Activated T-cell treated with anti-CD3 and anti-CD28 coated beads, Interleukin-2, amount 50 U/mL, for 48 hours (primary cell): ENCODE measurements at places on chromosomes 7 and 10.

DNA sequence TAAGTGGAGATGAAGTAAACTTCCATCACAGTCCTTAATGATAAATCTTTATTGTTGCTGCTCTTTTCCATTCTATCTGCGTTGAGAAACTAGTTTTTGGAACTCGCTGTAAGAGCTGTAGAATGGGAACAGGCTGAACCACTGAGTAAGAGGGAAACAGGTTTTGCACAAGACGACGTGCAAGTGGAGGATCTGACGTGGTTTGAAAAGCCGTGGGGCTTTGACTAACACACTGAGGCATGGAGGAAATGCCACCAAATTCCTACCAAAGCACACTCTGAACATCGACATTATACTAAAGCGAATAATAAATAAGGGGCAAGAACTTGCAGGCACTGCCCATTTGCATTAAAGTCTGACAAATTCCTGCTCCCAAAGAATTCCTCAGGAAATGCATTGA is 160.6 kb downstream of the KLF6 start:
- DNase-seq = no peak

DNA sequence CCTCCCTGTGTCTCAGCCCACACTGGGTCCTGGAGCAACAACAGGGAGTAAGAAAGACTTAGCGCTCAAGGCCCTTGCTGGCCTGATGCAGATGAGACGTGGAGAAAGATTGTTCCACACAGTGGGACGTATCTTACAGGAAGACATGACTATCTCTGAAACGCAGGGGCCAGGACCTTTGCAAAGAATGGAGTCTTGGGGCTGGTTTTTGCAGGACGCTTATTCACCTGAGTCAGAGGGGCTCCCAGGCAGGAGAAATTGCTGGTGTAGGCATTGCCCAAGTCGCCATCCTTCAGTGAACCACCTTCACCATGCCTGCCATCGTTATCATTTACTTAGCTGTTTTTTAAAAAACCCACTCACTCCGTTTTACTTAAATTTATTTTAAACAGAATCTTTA is 11.8 kb upstream of the GDF10 start:
- peak; percentile 10 for DNase-seq

DNA sequence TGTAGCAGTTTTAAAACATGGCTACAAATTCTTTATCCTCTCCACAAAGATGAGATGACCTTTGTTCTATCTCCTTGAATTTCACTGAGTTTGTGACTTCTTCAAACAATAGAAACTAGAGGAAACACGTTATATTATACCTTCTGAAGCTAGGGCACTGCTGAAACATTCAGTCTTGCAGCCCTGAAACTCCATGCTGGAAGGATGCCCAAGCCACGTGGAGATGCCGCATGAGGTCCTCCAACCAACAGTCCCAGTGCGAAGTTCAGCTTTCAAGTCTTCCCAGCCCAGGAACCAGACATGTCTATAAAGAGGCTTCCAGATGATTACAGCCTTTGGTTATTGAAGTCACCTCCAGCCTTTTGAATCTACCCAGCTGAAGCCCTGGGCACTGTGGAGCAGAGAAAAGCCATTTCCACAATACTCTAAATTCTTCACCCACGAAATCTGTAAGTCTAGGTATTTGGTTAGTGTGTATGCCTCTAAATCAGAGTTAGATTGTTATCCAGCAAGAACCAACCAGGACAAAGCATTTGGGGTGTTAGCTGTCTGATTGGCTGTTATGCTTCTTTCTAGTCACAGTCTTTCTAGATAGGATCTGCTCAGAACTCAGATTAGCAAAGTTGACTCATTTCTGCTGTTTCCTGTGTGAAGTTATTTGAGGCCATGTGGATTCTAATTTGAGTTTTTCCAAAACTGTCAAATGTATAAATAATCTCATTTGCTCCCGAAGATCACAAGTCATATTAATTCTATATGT is 186.5 kb upstream of the TMEM72 start:
- DNase-seq = no peak

DNA sequence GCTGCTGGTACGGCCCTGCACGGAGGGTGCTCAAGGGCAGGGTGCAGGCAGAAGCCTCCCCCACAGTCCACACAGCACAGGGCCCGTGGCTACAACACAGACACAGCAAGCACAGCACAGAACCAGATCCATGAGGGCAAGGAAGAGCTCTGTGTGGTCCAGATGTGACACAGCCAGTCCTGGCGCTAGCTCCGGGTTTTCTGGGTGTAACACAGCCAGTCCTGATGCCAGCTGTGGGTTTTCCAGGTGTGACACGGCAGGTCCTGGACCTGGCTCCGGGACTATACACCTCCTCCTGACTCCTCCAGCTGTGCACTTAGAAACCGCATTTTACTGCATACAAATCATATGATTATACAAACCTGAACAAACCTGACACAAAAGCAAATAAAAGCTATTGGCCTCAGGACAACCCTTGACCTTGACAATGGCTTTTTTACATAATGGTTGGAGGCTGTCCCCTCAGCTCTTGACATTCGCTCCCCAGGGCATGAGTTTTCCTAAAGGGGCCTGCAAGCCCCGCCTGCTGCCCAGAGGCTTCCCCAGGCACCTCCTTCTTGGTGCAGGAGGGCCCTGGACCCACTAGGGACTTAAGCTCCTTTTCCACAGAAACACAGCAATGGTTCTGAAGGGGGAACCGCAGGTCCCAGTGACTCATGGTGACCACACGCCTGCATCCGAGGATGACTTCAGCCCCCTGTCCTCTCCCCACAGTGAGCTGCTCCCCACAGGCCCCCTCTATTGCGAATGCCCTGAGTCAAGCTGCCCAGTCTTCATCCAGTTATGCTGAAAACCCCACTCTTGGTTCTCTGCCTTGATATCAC is 209.6 kb downstream of the PTPRN2 start:
- no peak for DNase-seq

DNA sequence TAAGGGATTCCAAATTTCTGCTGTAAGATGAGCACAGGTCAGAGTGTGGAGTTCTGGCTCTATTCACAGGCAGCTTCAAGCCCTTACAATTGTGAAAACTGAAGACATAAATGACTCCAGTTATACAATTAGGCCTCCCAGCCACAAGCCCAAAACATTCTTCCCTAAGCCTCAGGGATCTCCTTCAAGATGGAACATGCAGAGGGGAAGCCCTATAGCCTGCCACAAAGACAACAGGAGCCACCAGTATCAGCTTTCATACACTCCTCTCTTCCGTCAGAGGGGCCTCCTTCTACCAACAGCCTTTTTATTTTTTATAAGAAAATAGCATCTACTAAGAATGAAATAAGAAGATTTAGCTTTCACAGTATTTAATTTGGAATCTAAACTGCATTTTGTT is 46.5 kb downstream of the DLD start:
- no peak for DNase-seq

GRCh38 chr7:5774790-5775189 is 6.7 kb downstream of the RNF216 start:
- peak; percentile 49 for DNase-seq

DNA sequence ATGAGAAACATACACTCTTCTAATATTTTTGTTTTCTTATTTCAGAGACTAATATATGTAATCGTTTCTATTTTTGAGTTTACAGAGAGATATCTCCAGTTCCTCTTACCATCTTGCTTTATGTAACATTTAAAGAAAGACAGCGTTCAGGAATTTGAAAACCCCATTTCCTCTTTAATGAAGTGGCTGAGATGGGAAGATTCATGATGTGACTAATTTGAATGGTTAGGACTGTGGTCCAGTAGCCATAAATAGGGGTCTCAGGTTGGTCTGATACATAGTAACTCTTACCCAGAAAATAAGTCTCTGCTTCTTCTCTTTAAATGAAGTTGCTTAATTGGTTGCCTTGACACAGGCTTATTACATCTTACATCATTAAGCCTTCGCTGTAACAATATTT is 6.9 kb downstream of the KMT2E start:
- no peak for DNase-seq

DNA sequence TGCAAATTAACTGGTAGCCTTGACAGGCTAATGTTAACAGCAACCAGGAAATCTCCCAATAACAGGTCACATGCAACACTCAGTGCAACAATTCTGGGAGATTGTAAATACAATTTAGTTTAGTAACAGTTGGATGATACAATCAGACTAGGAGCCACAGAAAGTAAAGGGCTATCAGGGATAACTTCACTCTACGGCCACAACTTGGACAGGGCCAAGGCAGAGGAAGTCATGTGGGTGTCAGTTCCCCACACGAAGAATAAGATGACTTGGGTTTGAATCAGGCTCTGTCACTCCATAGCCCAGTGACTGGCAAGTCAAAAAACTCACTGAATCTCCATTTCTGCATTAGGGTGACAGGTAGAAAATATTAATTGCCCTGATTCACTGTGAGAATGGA is 217.3 kb upstream of the CCDC6 start:
- no peak for DNase-seq

DNA sequence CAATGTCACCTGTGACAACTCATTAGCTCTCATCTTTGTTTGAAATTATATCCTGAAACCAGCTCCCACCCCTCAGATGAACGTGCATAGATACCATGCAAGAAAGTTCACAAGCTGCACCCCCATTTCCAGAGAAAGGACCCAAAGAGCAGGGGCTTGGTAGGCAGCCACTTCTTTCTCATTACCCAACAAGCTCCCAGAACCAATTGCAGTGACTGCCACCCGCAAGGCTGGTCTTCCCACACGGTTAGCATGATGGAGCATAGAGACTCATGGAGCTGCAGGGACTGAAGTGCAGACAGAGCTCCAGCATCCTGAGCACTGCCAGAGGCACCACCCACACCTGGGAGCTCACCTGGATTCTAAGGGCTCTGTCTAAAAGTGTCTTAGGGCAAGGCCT is 28.5 kb downstream of the FRMPD2 start:
- DNase-seq = no peak

DNA sequence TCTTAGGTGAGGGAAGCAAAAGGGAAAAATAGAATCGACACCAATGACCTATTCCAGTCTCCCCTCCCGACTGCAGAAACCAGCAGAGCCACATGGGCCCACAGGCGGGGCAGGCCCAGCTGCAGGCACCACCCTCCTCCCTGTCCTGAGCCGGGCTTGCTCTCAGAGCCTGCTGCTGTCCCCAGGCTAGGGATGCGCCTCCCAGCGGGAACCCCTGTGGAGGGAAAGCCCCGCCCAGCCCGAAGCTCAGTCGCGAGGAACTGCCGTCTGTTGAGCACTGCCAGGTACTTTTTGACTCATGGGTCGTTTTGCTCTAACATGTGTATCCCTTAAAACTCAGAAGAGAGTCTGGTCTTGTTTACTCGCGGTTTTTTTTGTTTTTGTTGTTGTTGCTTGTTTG is 124.5 kb upstream of the RET start:
- DNase-seq = no peak

GRCh38 chr7:91463330-91463729 is 199.1 kb downstream of the FZD1 start:
- no peak for DNase-seq

GRCh38 chr7:78443811-78444210 is 645.2 kb downstream of the PHTF2 start:
- no peak for DNase-seq

DNA sequence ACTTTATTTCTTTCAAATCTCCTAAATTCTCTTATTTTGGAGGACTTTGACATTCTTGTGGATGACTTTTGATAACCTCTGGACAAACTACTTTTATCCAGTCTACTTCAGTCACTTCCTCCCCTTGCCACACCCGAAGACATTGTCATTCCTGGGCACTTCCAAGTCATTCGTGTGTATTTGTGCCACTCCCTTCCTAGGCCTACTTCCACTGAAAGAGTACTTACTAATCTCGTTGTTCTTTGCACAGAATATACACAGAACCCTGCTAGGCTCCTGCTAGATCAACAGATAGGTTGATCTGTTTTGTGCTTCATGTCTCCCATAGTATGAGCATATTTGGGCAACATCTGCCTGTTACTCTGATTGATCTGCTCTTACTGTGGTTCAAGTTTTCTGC is 355.4 kb downstream of the HGF start:
- DNase-seq = no peak

GRCh38 chr10:97532935-97533671 is 34.4 kb downstream of the UBTD1 start:
- no peak for DNase-seq

GRCh38 chr7:69787736-69788431 is 189.6 kb downstream of the AUTS2 start:
- DNase-seq = no peak

- no peak for DNase-seq
Observed at GRCh38 chr10:10211409-10211808, 806.3 kb upstream of the CELF2 start.

DNA sequence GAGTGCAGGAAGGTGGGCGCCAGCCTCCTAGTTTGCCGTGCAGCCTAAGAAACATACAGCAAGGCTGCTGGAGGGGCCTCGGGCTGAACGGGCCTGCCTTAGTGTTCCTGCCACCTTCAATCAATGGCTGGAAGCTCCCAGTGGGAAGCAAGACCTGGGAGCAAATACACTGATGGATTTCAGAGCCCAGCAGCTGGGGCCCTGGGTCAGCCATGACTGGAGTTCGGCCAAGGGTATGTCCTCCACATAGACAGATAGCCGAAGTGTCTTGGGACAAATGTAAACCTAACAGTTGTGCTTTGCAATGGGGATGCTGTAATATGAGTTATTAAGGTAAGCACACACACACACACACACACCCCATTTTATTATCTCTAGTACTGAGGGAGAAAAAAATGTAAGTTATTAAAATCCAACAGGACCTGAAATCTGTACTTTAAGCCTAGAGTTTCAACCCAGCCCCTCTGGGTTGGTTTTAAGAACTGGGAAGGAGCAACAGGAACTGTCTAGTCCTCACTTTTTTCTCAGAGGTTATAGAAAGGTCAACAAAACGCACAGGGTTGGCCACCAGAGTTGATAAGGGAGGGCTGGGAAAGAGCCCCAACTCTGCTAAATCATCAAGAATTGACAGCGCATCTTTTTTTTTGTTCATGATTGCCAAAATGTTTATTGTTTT is 50.0 kb upstream of the CELF2 start:
- no peak for DNase-seq

DNA sequence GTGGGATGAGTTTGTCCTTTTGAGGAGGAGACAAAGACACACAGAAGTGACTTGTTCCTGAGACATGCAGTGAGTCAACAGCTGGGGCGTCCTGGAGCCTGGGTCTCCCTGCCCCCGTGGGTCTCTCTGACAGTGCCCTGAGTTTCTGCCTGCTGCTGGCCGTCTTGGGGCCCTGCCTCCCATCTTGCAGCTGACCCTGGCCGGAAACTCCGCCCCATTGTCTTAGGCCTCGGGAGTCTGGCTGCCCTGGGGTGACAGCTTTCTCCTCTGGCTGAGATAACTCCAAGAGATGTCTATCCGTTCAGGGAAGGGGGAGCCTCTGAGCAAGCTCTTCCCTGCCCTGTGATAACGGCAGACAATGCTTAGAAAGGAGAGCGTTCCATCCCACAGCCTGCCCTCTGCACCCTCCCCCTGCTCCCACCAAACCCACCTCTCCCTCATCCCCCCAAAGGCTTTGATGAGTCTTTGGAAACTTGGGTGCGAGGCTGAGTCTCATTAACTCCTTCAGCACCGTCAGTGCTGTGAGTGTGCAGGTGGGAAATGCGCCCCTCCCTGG is 69.5 kb upstream of the PODXL start:
- DNase-seq = no peak
